ENCODE measurements at places on chromosomes 4 and X.

DNA sequence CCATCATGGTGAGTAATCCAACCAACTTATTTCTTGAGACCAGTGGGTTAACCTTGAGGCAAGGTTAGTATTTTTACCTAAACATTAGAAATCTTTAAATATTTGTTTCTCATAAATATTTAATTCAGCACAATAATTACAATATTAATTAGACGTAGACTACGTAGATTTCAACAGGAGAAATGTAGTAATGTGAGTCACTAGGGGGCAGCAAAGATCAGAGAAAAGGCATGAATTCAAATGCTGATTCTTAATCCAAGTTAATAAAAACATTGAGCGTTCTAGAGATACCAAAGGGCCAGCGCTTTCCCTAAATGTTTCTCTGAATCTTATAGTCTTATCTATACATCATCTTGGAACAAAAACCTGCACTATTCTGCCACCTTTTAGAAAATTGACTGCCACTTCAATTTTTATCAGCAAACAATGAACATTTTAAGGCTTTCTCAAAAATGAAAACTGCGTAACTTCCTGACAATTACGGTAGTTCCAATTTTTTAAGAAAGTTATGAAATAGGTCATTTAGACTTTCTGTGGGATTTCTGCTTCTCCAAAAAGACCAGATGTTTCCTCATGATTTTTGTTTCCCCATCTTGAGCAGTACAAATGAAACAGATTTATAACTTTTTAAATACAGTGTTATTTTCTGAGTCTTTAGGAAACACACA is 180.7 kb downstream of the GASK1B start:
- DNase-seq, result peak; percentile 14

- DNase-seq, result no peak
Measured at GRCh38 chr4:143354990-143355389, 18.3 kb downstream of the GAB1 start.

GRCh38 chr4:174604198-174604597 is 81.9 kb upstream of the HPGD start:
- DNase-seq, result no peak

DNA sequence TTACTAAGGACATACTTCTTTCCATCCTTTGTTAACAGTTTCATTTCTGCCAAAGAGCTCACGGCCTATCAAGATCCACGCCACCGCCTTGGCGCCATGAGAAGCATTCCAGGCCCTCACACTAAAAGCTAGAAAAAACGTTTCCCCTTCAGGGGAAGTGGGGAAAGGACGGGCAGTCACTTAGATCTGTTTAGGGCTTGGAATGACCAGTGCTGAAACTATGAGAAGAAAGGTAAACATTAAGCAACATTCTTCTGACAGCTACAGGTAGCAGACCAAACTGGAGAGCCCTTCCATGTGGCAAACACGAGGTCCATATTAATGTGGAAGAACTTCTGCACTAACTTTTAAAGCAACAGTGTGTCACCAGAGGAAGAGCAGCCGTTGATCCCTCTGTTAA is 146.7 kb downstream of the SH3KBP1 start:
- DNase-seq, result no peak

DNA sequence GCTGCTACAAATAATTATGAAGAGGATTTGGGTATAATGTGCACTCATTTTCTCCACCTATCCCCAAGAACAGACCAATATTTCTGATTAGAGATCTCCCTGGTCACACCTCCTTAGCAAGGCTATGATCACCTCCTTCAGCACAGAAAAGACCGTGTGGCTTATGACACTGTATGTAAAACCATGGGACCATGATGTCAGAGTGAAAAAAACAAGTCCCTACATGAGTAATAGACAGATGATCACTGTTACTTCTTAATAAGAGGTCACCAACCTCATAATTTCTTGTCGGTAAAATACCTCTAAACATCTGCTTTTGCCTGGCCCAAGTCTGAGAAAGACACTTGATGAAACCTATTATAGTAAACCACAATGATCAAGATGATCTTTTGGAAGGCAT is 330.6 kb upstream of the F9 start:
- DNase-seq, result no peak

DNA sequence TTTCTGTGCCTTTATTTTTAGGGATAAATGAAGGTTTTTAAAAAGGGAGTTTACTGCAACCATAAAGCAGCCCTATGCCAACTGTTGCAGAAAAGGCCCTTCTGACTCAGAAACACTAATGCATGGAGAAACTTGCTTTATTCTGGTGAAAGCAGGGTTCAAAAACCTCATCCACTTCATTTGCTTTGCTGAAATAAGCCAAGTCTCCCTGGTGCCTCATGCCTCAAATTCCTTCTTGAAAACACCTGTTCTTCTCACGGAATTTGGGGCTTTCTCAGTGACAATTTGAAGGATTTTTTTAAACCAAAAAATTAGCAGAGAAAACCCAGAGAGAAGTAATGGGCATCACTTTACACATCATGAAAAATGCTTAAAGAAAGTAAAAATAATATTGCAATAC is 349.0 kb downstream of the PCDH7 start:
- DNase-seq, result no peak
